Thoracic aorta (tissue), 2 donors: ENCODE measurements at places on chromosomes 12 and 14. TPM values are rescaled to one million over a fixed set of nuclear protein-coding genes. Genes with fewer than 3 reads are reported as not detected.

RIN3 gene
- 54.2 TPM for total RNA-seq

GRCh38 chr14:69152181-69152901, 578 bp downstream of the DCAF5 start:
- no peak for DNase-seq

DNA sequence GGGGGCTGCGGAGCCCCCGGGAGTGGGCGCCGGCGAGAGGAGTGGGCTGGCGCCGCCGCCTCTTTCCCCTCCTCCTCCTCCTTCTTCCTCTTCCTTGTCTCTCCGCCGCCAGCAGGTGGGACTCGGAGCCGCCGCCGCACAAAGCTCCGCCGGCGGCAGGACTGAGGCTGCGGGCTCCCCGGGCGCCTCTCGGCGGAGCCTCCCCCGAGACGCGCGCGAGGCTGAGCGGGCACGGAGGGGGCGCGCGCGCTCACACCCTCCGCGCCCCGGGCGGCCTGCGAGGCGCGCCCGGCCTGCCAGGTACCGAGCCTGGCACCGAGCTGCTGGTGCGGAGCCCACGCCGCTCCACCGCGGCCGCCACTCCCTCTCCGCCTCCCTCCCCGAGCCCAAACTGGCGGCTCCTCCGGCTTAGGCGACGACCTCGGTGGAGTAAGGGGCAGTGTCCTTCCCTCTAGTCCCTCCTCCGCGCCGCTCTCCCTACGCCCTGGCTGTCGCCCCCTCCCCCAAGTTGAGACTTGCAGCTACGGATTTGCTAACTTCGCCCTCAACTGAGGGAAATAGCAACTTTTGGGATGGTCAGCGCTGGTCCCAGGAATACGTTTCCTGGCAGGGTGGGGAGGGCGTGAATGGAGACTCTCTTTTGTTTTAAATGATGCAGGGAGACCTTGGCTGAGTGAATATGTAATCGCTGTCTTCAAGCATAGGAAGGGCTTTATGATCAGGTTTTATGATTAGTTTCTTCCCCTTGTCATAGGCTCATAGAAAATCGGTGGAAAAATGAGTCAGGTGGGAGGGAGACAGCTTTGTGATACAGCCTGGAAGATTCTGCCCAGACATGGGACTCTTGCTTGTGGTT, 199.5 kb upstream of the CAND1 start:
- no peak for DNase-seq

- no peak for DNase-seq
Measured at GRCh38 chr14:51185754-51186153, 54.3 kb upstream of the TMX1 start.

DNA sequence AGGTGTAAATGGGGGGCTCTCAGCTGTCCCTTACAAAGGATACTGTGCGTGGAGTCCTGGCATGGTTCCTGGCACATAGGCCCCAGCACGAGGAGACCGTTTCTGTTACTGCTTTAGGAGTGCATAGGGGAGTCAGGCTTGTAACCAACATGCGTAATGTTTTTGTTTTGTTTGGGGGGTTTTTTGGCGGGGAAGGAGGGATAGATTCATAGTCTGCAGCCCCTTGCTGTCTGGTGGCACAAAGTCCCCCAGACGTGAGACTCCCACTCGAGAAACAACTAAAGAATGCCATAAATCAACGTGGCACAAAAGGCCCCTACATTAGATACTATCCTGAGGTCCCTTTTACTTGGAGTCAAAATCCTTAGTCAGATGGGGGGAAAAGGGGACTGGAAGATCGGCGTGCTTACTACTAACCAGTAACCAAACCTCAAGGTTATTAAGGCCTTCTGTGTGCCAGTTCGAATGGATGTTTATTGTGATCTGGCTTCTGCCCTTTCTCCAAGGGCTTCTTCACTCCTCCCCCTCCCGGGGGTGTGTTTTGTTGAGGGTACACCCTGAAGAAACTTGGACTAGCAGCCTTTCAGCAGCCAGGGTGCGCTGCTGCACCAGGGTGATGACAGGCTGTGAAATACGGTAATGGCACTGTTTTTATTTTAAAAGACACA, 874 bp downstream of the ISCU start:
- peak; percentile 39 for DNase-seq

DNA sequence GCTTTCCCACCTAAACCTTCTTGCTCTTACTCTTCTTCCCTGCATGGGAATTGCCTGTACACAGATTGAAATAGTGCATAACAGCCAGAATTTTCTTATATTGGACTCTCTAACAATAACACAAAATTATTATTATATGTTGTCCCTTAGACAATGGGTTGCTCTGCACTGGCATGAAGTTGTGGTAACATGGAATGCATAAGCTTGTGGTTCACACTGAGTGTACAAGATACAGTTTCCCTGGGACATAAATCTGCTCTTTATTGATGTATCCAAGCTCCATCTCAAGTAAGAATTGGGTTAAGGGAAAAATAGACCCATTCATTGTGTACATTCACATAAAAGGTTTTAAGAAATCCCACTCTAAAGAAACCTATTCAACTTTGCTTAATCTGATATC, 114.4 kb upstream of the NTF3 start:
- DNase-seq = no peak

TCL1B gene
- total RNA-seq = not detected

- no peak for DNase-seq
Measured at GRCh38 chr14:72716476-72716875, 177.4 kb downstream of the DPF3 start.

DNA sequence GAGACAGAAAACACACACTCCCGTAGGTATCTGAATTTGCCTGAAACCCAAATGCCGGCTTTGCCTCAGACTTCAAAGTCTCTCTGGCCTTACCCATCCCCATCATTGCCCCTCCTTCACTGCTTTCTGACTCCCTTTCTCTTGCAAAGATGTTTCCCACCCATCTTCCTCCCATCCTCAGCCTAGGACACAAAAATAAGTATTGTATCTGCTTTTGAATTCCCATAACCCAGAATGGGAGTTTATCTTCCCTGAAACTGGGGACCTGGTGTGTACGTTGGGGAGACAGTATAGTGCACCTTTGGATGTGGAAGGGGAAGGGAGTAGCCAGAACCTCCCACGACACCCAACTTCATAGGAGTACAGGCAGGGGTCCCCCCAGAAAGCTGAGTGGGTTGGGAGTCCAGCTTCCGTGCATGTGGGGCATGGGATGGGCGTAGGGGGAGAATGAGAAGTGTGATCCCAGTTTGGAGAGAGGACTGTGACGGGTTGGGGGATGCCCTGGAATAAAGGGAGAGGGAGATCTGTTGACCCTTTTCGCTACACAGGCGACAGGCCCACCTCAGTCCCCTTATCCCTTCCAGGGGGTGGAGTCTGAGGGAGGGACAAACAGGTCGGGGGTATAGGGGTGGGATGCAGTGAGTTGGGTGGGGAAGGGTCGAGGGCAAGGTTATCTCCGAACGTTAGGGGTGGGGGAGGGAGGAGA, 488 bp upstream of the KIF5A start:
- no peak for DNase-seq

DNA sequence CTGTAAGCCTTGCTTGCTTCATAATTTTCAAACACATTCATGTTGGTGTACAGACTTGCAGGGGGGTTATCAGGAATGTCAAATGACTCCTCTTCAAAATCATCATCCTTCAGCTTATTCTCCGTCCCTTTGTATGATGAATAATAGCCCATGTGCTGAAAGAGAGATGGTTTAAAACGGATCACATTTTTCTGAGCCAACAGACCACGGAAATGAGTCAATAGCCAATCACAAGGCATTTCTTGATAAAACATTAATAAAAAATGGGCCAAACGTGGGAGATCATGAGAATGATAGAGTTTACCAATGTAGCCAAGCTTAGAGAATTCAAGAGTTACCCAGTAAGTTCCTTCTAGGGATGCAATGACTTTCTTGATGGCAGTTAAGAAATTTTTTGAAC, 105.5 kb downstream of the NTS start:
- no peak for DNase-seq

- no peak for DNase-seq
Measured at GRCh38 chr12:94571556-94571955, 78.8 kb downstream of the TMCC3 start.

DNA sequence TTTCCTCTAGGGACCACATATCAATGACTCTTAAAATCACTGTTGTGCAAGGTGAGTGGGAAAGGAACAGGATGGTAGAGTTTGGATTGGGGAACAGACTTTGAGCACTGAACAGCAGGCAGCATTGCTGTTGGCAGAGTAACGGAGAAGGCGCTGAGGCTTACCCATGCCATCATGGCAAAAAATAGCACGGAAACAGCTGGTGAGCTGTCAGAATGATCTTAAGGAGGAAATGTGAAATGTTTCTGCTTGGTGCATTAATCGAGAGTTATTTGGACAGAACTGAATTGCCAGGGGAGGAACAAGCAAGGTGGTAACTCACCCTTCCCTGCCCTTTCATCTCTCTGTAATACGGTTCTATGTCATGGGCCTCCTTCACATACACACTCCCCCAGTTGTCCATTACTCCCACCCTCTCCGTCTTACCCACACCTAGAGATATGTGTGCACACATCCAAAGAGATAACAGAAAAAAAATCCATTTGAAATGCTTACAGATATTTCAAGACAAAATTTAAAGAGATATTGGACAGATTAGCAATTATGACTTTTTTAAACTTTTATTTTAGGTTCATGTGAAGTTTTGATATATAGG, 572.5 kb downstream of the DIO2 start:
- DNase-seq = no peak

DNA sequence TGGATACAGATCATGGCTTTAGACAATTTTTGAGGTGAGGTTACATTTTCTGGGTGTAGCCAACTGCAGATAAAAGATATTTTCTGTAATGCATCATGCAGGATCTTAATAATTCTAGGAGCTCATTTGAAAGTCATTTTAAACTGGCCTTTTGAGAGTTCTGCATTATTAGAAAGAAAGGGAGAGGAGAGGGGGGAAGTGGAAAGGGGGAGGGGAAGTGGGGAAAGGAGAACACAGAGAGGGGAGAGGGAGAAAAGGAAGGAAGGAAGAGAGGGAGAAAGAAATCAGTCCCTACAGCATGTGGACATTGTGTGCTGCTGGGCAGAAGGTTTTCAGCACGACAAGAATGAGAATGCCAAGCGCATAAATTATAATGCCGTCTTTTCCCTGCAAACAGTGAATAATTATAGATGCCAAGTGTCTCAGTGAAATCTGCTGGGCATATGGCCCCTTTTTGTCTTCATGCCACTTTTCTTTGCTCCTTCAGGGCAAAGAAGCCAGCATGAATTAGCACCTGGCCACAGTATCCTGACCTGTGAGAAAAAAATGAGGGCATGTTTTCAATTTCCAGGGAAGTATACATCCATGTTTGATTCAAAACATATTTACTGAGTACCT, 22.7 kb upstream of the PPP2R5C start:
- DNase-seq = no peak

GRCh38 chr14:58297412-58297761, 968 bp upstream of the ARID4A start:
- DNase-seq = no peak

DNA sequence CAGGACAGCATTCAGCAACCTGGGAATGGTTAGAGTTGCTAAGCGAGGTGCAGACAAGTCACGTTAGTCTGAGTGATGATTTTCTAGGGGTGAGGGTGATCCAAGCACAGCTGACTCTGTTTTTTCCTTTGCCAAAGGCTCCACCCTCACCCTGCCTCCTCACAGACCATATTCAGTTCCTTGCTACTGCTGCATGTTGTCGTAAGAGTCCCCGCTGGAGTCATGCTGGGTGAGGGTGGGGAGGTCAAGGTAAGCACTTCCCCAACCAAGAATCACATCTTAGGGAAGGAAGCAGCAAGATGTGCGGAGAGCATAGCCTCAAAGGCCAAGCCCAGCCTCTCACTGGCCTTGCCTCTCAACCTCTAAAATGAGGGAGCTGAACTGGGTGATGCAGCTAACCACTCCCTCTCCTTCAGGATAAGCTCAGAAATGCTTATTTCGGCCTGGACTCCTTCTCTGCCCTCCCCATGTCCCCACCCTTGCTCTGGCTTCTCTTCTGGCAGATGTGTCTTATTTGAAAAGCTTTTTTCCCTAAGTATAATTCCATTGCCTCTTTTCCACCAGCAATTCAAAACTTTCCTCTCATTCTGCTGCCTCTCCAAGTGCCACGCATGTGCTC, 66.9 kb upstream of the ACTN1 start:
- no peak for DNase-seq

- DNase-seq = no peak
Measured at GRCh38 chr12:62006076-62006732, 254.0 kb upstream of the USP15 start.

ZNF140 gene
- 5.0 TPM for total RNA-seq
